Stimulated activated CD4-positive, alpha-beta T cell treated with anti-CD3 and anti-CD28 coated beads, Interleukin-1b, Interleukin-23, amount 100 ng/mL, for 1 hour (primary cell): ENCODE measurements at places on chromosomes 4 and X.

GRCh38 chrX:70979136-70979762 lies 48.4 kb upstream of the SLC7A3 start:
- DNase-seq: no peak

DNA sequence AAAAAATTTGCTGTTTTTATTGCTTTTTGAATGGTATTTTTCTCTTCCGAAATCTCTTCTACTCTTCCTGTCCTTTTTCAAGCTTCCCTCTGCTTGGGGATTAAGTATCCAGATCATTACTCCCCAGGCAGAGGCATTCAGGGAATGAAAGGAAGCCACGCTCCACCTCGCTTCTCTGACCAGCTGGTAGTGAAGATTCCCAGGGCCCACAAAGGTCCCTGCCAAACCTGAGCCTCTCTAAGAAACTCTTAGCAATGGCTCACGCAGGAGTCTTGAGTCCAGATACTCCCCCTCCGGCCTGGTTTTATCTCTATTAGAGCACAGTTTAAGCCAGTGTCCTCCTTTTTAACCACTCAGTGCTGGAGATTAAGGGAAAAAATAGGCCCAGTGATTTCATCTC lies 51.4 kb upstream of the SOD3 start:
- no peak for DNase-seq

GRCh38 chr4:32499171-32499570 lies 1779.0 kb downstream of the PCDH7 start:
- DNase-seq: no peak

- no peak for DNase-seq
Observed at GRCh38 chrX:136961594-136962135, 72.1 kb downstream of the GPR101 start.

DNA sequence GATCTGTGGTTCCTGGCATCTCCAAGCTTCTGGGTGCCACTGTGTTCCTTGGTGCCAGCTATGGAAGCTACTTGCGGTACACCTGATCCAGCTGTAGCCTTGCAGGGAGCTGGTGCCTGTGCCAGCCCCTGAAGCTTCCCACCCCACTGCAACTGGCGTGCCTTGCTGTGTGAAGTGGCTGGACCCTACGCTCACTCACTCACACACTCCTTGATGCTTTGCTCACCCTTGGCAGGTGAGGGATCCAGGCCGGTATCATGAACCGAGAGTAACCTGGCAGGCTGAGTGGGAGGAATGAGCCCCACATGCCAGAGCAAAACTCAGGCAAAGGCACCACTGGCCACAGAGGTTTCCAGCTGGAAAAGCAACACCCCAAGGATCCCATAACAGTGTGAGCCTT lies 31.3 kb upstream of the TEX13C start:
- no peak for DNase-seq

DNA sequence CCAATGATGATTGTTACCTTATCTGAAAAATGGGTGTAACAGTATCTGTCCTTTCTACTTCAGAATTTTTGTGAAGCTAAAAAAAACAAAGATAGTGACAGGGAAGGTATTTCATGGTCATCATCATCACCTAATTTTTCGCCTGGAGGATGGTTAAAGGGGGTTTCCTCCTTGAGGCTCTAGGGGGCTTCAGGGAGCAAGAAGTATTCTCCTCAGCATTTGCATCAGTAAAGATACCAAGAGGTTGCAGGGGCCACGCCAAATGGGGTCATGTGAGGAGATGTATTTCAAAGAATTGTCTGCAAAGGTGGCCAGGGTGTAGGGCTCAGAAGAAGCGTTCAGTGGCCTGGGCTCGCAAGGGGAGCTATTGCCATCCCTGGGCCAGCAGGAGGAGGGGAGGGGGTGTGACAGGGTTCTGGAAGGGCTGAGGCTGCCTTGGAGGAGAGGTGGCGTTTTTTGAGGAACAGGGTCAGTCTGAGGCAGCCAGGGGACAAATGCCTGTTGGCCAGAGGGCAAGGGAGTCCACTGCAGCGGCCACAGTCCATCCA lies 7.3 kb upstream of the NSG1 start:
- DNase-seq: no peak

DNA sequence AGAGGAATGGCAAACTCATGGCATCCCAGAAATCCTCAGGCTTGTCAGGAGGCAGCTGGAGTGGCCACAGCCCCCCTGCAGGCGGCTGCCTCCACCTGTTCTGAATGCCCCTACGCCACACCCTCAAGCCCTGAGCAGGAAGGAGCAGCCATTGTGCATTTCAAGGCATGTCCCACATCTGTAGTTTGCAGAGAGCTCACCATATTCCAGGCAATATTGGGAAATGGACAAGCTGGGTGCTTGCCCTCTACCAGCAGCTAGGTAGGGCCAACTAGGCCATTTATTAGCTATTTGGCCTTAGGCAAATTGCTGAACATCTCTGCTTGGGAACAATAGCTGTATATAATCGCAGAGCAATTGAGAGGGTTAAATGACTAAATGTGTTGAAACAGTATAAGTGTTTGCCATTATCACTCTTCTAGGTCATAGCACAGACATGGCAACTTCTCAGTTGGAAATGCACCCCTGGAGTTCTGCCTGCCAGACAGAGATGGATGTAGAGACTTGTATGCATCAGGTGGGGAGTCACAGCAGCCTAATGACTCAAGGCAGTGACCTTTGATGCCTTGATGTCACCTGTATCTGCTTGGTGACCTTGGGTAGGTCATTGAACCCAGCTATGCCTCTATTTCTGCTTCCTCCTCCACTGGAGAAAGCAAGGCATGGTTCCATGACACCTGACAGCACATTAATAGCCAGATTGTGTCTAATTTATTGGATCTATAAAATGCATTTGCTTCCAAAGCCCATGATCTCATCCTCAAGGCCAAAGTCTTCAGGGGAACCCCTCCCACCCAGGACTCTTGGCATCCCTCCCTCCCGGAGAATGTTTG lies 52.8 kb downstream of the FHDC1 start:
- DNase-seq: no peak

DNA sequence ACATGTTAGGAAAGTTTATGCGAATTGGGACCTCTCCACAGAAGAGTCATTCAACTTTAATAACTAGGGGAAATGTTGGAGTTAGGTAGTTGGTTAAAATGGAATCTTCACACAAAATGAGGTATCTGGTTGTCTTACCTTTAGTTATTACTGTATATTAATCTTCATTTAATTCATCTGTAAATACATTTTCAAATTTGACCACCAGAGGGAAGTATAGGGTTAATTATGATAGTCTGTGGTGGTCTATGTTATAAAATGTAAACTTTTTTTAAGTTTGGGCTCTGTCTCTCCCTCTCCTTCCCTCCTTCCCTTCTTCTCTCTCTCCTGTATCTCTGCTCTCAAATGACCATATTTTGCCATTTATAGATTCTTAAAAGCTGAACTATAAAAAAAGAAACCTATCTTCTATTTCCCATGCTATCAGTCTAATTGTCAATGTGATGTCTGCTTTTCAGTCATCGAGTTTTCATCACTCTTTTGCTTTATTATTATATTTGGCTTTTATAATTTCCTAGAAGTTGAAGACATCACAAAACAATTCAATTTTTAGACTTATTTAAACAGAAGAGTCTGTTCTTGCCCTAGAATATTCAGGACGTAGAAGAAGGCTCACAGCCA lies 49.8 kb downstream of the TMEM144 start:
- no peak for DNase-seq

DNA sequence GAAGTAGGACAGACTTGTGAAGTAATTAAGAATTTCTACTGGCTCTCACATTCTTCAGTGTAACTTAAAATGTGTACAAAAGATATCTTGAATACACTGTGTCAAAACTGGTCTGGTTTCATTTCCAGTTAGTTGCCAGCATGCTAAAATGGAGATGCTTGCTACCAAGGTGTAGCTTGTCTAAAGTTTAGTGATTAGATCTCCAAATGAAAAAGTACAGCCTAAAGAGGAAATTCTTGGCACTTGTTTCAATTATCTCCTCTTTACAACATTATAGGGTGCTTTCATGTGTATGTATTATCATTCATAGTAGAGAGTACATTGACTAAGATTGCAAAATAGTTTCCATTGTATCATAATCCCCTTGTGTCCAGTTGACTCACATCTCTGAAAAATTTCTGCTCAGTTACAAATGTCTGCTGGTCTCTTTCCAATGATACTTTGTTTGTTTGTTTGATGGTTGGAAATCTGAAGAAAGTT lies 97.3 kb upstream of the SPRY1 start:
- no peak for DNase-seq

GRCh38 chr4:52659001-52659721 lies at the start of gene USP46:
TSS of gene USP46 (minus strand) at chr4:52659301. CDS start at chr4:52659150, 151 bp downstream.
- DNase-seq: peak; percentile 33

DNA sequence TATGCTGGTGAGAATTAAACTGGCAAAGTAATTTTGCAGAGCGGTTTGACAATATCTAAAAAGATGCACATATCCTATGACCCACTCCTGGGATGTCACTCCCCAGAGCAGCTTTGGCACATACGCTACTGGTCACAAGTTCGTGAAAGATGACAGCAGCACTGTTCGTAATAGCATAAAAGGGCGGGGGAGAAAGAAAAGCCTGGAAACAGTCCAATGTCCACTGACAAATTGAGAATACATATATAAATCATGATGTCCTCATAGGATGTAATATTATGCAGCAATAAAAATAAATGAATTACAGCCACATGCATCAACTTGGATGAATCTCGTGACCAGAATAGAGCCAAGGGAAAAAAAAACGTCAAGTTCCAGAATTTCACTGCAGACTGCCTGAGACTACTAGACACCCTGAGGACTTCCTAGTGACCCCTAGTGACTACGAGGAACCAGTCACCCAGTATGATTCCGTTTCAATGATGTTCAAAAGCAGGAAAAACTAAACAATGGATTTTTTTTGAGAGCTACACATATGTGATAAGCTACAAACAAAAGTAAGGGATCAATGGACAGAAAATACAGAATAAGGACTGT lies 1.8 kb downstream of the PCSK1N start:
- no peak for DNase-seq

DNA sequence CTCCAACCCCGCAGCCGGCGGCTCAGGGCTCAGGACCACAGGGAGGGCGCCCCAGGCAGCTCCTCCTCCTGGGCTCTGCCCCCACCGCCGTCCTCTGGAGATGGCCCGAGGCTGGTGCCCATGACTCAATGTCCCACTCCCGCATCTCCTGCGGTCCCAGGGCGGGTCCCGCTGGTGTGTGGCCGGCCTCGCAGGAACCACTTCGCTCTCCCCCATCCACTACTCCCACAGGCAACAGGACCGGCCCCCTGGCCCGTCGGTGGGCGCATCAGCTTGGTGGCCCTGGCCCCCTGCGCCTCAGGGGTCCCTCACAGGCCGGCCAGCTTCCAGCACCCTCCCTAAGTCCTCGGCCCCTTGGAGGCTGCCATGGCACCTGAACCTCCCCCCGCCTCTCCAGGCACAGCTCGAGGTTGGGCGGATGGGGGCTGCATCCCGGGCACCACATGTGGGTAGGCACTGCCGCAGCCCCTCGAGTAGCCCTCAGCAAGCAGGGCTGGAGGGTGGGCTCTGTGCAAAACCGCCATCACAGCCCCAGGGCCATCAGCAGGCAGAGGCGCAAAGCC lies 22.8 kb upstream of the SPON2 start:
- no peak for DNase-seq

GRCh38 chr4:48290146-48290772 lies 20.6 kb upstream of the TEC start:
- DNase-seq: no peak

DNA sequence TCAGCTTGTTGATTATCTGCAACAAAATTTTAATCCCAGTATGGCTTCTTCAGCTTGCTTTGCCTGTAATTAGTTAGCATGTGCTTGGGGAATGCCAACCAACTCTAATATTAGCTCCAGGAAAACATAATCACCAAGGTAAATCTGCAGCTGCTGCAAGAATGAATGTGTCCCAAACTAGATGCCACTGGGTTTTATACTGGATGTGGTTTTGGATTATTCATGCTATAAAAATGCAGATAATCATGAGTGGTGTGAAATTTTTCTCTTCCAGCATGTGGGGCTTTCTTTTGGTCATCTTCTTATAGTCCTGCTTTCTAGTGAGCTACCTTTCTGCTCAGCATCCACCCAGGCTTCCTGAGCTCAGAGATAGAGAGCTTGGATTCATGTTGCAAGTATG lies 295.9 kb upstream of the CASK start:
- no peak for DNase-seq

DNA sequence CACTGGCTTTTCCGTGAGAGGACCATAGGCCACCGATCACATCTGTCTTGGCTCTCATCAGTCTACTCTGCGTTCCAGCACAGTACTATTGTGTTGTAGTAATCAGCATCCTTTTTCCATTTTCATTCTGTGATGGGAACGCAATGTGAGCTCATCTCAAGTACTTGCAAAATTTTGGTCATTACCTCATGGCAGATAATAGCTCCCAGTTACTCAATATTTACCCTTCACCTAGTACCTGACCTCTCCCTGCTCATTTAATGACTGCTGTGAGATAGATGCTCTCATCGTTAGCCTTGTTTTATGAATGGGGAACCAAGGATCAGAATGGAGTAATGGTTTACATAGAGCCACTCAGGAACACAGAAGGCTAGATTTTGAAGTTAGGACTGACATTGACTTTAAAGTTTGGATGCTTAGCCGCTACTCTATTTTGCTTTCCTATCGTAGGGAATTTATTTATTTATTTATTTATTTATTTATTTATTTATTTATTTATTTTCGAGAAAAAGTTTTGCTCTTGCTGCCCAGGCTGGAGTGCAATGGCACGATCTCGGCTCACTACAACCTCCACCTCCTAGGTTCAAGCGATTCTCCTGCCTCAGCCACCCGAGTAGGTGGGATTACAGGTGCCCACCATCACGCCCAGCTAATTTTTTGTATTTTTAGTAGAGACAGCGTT lies 6.5 kb upstream of the GPR101 start:
- no peak for DNase-seq

- no peak for DNase-seq
Observed at GRCh38 chr4:102338405-102338804, 6.9 kb downstream of the SLC39A8 start.

- no peak for DNase-seq
Observed at GRCh38 chr4:169998981-169999380, 27.2 kb downstream of the MFAP3L start.

DNA sequence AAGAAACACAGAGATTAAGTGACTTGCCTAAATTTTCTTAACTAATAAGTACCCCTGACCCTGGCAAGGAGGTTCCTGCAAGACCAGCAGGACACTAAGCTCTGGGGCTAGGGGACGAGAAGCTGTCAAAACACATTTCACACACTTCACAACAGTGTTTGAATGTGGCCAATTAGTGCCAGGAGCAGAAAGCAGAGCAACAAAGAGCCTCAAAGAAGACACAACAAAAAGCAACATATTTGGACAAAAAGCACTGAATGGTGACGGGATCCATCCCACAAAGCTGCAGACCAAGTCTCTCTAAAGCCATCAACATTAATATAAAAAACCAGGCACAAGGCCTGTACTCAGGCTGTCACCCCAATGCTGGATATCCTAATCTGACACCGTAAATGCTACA lies 361.9 kb upstream of the RASGEF1B start:
- DNase-seq: no peak

DNA sequence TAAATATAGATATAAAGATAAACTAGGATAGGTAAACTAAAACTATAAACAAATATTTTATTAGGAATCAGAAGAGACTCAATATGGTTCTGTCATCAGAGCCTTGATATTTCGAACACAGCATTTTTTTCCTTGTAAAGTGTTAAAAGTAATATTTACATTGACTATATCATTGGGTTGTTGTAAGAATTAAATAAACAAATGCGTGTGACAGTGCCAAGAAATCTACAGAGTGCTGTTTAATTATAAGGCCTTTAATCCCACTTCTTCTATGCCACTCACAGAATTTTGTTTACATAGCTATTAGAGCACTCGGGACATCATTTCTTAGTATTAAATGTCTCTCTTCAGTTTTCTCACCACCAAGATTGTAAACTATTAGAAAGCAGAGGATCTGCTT lies 807.4 kb downstream of the FSTL5 start:
- no peak for DNase-seq
